ENCODE measurements at places on chromosomes 12 and 14.

DNA sequence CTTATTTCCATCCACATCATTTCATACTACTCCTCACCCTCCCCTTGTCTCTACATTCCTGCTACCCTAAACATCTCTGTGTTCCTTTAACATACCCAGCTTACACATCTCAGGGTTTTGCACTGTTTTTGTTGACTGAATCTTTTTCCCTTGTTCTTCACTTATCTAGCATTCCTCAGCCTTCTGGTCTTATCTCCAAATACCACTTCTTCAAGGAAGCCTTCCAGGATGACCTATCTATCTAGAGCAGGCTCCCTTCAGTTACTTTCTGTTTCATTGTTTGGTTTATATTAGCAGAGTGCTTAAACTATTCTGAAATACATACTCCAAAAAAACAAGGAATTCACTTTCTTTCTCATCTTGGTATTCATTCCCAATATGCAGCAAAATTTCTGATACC lies 353.1 kb downstream of the NAV3 start:
- DNase-seq: no peak

DNA sequence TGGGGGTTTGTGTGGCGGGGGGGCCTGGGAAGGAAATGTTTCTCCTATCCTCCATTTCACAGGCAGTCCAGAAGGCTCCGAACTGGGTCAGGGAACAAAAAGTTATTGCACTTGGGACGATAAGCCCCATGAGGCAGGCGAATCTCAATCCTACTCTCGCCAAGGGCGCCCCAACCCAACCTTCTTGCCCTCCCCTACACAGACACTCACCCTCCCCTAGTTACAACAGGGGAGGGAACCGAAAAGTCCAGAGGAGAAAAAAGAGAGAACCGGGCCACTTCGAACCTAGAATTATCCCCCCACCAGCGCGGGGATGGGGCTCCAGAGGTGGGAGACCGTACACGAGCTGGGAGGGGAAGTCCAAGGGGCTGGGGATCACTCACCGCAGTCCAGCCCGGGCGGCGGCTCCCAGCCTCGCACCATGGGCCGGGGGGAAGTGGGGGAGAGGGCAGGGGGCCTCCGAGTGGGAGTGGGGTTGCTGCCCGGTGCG lies 357 bp downstream of the HOMEZ start:
- no peak for DNase-seq

- DNase-seq: no peak
Measured at GRCh38 chr12:50218386-50218785, 51.2 kb upstream of the CERS5 start.

GRCh38 chr14:79564371-79564770 lies 646.9 kb downstream of the DIO2 start:
- DNase-seq: no peak

- no peak for DNase-seq
Measured at GRCh38 chr14:54050759-54051158, 94.1 kb upstream of the BMP4 start.

DNA sequence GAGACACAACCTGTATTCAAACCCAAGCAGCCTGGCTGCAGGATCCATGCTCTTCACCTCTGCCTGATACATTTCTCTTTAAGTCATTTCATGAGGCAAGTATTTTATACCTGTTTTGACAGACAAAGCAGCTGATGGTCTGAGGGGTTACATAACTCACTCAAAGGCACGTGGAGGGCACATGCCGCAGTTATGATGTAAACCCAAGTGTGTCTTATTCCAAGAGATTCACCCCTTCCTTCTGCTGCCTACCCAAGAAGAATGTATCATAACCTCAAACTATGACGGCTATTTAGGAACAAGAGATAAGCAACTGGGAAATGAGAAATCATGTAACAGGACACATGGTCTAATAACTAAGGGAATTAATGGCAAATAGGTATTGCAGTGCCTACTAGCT lies 329.8 kb upstream of the TMPO start:
- no peak for DNase-seq

- no peak for DNase-seq
Measured at GRCh38 chr14:84809158-84809557, 720.8 kb upstream of the FLRT2 start.

DNA sequence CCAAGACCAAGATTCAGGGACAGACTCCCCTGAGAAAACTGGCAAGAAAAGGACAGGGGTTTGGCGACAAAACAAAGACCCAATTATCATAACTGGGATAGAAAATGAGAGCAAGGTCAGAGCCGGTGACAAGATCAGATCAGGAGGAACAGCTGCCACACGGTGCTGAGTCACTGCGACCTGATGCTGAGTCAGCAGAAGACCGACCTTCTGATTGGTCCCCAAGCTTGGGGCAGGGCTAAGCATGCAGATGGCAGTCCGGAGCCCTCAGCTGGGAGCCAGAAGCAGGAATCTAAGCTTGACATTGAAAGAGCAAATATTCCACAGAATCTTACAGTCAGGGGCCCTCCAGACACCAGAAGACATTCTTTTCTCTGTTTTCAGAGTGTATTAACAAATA lies 19.1 kb upstream of the ARMH4 start:
- no peak for DNase-seq

DNA sequence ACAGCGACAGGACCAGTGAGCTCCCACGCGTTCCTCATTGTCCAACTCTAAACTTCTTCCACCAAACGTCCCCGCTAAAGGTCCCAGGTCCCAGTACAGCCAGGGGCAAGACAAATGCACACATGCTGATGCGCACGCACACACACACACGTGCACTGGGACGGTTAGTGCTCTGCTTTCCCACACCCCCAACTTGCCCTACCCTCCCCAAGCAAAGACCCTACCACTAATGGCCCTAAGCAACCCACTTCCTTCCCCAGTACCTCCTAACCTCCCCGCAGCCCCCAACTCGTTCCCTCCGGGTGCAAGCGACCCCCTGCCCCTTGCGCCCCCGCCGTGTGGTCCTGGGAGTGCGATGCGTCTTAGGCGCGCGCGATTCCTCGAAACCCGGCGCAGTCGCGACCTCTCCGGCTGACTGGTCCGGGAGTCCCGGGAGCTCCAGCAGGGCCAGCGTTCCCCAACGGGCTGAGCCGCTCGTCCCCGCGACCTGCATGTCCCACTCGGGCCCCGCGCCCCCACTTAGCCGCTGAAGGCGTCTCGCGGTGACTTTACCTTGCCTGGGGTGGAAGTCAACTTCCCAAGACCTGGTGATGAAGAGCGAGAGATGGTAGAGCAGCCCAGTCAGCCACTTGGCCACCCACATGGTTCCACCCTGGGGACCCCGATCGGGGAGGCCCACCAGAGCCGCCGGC lies 578 bp downstream of the ADAMTS20 start:
- DNase-seq: no peak

GRCh38 chr14:97724265-97724731 lies 927.1 kb downstream of the VRK1 start:
- DNase-seq: no peak

- no peak for DNase-seq
Measured at GRCh38 chr14:84988357-84988756, 541.6 kb upstream of the FLRT2 start.

All from T-helper 9 cell (primary cell).